ENCODE measurements at places on chromosomes 2 and 18.

DNA sequence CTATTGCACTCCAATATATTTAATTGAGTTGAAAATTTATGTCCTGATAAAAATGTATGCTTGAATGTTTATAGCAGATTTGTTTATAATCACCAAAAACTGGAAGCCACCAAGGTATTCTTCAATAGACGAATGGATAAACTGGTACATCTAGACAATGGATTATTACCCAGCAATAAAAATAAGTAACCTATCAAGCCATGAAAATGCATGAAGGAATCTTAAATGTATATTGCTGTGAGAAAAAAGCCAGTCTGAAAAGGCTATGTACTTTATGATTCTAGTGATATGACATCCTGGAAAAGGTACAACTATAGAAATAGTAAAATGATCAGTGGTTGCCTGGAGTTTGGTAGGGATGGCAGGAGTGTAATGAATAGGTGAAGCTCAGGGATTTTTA, 580.7 kb downstream of the DCC start:
- DNase-seq = no peak

DNA sequence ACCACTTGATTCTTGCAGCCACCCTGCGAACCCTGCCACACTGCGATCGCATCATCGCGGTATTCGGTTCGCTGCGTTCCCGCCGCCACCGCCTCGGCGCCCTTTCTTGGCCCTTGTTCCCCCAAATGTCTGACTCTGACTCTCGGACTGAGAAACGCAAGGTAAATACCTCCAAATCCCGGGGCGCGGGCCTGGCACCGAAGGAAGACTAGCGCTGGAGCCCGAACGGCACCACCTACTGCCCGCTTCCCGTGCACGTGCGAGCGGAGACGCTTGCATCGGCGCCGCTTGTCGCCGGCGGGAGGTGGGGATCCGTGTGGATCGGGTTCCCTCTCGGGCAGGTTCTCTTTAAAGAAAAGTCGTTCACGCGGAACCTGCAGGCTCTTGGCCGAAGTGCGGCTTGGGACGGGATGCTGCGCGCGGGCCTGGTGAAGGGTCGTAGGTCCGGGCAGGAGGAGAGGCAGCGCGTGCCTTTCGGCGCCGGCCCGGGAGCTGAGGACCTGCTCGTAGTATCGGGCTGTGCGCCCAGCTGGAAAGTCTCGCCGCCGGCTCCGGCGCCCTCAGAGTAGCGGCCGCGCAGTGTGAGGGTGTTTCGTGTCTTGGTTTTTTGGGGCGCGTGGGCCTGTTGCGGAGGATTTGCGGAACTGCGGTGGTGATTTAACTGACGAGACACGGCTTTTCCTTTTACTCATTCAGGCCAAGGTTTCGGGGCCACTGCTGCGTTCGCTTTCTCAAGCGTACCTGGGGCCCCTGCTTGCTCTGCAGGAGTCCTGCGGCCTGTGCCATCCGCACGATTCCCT, 514 bp downstream of the BCL2L11 start:
- DNase-seq = no peak

DNA sequence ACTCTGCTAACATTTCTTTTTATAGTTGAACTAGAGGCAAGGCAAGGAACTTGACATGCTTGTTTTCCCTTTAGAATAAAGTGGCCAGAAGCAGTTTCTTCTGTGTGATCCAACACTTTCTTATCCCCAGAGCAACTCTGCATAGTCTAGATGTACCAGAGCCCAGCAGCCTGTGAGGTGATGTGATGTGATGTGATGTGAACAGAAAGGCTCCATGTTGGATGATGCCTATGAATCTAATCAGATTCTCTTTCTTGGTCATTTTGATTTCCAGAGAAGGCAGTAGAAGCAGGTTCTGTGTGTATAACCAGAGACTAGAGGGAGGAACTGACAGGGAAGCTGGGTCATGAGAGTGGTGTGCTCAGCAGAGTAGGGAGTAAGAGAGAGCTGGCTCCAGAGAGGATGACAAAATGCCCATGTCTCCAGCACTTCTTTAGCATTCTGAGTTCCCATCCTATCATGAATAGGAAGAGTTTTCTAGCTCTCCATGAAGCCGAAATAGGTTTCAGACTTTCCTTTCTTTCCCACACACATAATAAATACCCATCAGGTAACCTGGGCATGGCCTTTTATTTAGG, 31.0 kb upstream of the PTH2R start:
- DNase-seq = no peak

DNA sequence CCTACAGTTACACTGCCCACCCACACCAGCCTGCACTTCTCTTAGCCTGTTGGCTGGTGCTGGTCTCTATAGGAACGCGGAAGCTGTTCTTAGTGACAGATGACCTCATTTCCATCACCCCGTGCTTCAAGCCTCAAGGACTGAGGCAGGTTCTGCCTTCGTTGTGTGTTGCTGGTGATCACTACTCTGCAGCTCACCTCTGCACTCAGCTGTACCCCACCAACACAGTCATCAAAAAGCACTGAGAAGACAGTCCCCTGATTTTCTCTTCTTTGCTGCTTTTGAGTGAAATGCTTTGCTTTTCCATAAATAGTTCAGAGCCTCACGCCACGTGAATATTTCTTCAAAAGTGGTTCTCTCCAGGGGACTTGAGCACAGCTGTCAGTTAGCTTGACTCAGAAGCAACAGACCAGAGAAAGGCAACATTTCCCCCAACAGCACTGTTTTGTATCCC, 225.7 kb upstream of the CCDC150 start:
- no peak for DNase-seq

- DNase-seq = no peak
Measured at GRCh38 chr2:100632759-100633158, 70.0 kb downstream of the PDCL3 start.

DNA sequence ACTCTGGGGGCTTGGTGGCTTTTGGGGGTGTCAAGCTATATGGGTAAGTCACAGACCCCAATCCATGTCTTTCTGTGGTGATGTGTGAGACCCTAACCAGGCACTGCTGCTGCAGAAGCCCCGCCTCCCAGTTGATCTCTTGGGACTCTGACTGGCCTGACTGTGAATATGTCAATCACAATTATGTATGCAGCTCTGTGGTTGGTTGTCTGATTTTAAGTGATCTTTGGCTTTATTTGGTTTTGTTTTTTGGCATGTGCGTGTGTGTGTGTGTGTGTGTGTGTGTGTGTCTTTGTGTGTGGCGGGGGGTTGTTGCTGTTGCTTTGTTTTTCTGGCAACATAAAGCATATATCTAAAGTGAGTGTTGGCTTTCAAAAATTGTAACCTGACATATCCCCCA, 78.5 kb upstream of the GLS start:
- DNase-seq = no peak

DNA sequence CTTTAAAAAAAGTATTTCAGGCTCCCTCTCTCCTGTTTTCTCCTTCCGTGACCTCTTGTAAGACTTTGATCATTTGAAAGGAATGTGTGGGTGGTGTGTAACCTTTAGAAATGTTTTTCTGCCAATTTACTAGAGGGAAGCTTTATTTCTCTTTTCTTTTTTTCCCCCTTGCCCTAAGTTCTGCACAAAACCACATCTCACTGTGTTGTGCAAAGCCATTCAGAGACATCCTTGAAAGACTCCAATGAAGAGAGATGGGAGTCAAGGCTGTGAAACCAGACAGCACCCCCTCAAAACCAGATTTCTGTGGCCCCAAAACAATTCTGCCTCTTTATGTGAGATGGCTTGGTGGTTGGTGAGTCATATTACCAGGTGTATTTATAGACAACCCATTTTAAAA, 184.6 kb upstream of the ERBB4 start:
- no peak for DNase-seq

- no peak for DNase-seq
Measured at GRCh38 chr2:11864724-11865123, 118.3 kb downstream of the LPIN1 start.

DNA sequence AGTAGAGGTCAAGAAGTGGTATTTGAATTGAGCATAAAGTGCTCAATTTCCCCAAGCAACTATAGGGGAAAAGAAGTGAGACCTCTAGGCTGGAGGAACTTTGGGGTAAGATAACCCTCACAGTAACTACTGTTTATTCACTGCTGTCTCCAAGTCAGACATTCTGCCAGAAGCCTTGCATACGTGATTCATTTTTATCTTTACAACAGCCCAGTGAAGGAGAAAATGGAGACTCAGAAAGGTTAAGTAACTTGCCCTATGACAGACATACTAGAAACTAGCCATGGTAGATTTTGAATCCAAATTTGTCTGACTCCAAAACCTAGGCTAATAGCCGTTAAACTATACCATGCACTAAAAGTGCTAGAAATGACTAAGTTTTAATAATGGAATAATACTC, 28.4 kb downstream of the DNAJC10 start:
- DNase-seq = no peak

- no peak for DNase-seq
Measured at GRCh38 chr2:160993654-160994061, 166.6 kb upstream of the TANK start.

- no peak for DNase-seq
Measured at GRCh38 chr2:193199322-193199721, 1004.6 kb upstream of the TMEFF2 start.

DNA sequence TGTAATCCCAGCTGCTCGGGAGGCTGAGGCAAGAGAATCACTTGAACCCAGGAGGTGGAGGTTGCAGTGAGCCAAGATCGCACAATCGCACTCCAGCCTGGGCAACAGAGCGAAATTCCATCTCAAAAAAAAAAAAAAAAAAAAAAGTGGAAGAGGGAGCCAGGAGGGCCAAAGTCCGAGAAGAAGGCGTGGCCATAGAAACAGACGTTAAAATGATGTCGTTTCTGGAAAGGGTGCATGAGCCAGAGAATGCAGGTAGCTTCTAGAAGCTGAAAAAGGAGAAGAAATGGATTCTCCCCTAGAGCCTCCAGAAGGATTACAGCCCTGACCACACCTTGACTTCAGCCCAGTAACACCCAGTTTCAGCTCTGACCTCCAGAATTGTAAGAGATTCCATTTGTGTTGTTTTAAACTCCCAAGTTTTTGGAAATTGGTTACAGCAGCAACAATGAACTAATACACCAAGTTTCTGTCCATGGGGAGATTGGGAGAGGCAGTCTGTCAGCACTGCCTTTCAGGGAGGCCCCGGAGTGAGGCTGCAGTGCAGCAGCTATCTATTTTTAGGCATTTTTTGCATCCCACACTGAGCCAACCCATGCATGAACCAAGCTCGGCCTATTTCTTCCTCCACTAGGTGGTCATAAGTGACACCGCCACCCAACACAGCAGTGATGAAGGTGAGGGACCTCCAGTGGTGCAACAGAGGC, 14.2 kb upstream of the TRAF3IP1 start:
- DNase-seq = no peak

DNA sequence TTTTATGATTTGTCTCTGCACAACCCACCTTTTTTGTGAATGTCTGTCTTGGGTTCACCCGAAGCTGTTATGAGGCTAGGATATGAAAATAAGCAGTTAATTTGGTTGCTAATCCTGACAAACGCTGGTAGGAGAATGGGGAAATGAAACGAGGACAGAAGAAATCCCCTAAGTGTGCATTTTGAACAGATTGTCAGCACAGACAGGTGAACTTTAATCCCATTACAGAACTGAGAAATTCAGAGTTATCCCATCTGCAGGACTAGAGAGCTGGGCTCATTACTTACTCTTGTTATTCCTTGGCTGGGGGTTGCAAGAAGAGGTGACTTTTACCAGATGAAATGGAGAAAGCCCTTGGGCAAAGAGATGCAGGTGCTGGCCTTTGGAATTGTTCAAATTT, 123.3 kb upstream of the NYAP2 start:
- no peak for DNase-seq

DNA sequence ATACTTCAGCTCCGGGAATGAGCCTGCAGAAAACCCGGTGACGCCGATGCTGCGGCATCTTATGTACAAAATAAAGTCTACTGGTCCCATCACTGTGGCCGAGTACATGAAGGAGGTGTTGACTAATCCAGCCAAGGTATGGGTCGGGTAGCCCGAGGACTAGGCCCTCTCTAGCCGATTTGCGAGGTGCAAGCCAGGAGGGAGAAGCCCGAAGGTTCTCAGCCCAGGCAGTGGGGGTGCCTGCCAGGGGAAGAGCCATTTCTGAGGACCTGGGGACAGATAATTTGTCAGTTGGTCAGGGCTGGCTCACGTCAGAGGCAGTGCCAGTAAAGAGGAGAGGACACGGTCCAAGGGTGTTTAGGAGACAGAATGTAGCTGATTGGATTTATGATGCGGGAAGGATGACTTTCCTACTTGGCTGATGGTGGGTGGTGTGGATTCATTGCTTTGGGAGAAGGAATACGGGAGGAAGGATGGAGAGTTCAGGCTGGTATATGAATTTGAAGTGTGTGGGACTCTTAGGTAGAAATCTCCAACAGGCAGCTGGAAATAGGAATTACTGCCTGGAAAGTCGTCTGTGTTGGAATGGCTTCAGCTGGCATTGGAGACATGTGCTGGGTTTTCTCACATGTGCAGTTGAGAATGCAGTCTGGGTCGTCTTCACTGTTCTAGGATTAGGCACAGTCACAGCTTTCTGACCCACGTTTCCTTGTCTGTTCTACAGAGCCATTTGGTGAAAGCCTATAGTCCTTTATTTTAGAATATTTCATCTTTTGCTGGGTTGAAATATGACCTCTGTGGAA, 874 bp downstream of the NDUFAF7 start:
- peak; percentile 14 for DNase-seq

DNA sequence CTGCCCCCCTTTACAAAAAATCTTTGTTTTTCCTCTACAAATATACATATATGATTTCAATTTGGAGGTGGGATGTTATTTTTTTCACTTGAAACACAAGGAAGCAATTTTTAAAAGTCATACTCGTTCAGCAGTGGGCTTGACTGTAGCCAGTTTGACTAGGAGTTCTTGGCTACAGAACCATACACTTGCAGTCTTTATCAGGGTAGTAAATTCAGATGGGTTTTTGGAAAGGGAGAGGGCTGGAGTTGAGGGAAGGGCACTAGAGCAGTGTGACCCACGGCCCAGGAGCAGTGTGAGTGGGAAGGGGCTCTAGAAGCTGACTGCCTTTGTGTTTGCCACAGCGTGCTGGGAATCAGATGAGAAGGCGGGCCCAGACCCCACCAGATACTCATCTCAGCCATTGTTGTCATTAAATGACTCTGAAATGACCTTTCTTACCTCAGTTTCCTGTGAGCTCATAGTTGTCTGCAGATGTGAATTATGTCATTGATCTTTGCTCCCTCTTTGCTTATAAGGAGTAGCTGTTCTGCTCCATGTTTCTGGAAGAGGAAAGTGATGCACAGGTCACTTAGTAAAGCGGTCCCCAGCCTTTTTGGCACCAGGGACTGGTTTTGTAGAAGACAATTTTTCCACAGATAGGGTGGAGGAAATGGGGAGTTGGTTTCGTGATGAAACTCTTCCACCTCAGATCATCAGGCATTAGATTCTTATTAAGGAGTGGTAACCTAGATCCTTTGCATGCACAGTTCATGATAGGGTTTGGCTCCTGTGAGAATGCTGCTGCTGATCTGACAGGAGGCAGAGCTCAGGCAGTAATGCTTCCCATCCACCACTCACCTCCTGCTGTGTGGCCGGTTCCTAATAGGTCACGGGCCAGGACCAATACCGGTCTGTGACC, 116.8 kb downstream of the SPTBN1 start:
- DNase-seq = no peak

DNA sequence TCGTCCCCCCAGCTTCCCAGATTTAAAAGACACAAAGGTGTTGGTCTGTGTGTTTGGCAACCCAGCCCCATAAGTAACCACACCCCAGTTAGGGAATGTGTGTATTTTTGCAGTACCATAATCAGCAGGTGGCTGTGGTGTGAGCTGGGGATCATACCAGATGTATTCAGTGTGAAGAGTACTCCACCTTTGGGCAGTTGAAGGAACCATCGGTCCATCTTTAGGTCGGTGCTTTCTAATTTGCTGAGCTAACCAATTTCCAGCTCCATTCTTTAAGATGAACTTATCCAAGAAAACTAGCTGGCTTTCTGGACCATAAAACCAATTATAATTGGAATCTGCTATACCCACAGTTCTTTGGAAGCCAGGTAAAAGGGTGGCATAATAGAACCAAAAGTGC, 3.2 kb downstream of the DSEL start:
- no peak for DNase-seq

Measured in GM04504 (cell line).